Mucosa of gallbladder (tissue), 1 donor: ENCODE measurements at places on chromosomes 5 and 9.

DNA sequence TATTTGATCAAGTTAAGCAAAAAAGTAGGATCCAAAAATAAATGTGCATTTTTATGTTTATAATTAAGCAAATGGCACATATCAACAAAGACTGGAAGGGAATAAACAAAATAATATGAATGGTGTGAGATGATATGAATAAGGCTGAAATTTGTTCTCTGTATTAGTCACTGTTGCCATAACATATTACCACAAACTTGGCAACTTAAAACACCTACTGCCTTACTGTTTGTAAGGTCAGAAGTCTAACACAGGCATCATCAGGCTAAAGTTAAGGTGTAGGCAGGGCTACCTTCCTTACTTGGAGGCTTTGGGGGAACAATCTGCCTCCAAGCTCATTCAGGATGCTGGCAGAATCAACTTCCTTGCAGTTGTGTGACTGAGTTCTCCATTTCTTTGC, 19.3 kb downstream of the PGGT1B start:
- no peak for DNase-seq

DNA sequence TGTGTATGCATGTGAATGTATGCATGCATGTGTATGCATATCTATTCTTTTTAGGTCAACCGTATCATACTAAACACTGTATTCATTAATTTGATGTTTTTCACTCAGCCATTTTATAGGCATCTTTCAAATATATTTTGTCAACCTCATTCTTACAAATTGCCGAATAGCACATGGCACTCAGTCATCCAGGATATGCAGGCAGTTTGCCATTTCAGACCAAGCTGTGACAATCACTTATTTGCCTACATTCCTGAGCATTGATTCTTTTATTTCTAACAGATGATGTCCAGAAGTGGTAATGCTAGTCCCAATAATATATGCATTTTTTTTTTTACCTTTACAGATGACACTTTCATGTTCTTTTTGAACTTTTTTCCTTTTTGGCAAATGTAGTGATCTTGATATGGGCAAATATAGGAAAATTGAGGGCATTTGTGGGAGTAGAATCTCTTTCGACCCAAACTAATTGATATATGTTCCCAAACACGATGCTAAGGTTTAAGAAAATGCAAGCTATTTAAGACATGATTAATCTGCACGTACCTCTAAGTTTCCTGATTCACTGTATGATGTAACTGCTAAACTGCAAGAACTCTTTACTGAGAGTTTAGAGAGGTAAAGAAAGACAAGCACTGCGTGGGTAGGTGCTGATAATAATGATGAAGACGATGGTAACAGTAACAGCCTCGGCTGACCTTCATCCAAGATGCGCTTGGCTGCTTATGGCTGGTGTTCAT, 153.9 kb upstream of the DAP start:
- DNase-seq: no peak

DNA sequence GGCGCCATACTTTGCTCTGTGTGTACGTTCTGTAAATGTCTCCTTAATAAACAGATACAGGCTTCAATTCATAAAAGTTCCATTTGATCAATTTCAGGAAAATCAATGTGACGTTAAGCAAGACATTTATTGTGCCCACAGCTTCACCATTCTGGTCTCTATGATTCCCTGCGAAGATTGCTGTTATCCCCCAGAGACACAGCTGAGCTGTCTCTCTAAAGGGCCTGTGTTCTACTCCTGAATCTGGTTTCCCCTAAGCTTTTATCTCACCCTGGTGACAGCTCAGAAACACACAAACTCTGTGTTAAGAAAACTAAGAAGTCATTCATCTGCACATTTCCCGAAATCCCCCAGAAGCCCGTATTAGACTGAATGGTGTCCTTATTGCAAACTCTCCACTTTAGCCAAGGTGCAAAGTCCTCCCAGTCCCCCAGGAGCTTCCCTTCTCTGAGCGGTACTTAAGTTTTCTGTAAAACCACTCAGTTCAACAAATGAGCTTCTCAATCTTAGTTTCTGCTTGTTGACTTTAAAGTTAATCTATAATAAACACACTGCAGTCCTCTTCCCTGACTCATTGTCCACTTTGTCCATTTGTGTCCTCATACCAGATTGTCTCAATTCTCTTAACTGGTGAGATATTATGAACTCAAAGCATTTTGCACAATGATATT, 1.4 kb upstream of the C5orf15 start:
- DNase-seq: no peak

- DNase-seq: no peak
Observed at GRCh38 chr5:93274291-93274690, 306.7 kb downstream of the NR2F1-AS1 start.

- DNase-seq: no peak
Observed at GRCh38 chr5:979100-979817, 29.3 kb upstream of the NKD2 start.

DNA sequence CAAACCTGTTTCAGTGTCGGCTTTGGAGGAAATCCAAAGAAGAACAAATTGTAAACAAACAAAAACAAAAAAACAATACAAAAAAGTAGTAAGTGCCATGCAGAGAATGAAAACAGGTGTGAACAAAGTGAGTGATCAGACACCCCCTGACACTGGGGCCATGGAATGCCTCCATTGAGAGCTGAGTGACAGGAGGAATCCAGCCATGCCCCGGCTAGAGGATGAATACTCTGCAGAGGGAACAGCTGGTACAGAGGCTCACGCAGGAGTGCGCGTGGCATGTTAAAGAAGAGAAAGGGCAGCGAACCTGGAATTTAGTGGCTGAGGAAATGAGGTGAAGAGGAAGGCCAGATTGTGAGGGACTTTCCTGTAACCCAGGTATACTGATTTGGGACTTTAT, 15.5 kb upstream of the CCNJL start:
- DNase-seq: no peak

GRCh38 chr5:90308787-90309585, 100.6 kb downstream of the CETN3 start:
- no peak for DNase-seq

DNA sequence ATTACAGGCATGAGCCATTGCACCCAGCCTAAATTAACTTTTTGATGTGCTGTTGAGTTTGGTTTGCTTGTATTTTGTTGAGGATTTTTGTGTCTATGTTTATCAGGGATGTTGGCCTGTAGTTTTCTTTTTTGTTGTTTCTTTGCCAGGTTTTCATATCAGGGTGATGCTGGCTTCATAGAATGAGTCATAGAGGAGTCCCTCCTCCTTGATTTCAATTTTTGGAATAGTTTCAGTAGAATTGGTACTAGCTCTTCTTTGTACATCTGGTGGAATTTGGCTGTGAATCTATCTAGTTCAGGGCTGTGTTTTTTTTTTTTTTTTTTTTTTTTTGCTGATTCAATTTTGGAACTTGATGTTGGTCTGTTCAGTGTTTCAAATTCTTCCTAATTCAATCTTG, 1164.3 kb upstream of the DMAC1 start:
- no peak for DNase-seq

- DNase-seq: no peak
Observed at GRCh38 chr5:157343842-157344790, 78.2 kb downstream of the CYFIP2 start.

DNA sequence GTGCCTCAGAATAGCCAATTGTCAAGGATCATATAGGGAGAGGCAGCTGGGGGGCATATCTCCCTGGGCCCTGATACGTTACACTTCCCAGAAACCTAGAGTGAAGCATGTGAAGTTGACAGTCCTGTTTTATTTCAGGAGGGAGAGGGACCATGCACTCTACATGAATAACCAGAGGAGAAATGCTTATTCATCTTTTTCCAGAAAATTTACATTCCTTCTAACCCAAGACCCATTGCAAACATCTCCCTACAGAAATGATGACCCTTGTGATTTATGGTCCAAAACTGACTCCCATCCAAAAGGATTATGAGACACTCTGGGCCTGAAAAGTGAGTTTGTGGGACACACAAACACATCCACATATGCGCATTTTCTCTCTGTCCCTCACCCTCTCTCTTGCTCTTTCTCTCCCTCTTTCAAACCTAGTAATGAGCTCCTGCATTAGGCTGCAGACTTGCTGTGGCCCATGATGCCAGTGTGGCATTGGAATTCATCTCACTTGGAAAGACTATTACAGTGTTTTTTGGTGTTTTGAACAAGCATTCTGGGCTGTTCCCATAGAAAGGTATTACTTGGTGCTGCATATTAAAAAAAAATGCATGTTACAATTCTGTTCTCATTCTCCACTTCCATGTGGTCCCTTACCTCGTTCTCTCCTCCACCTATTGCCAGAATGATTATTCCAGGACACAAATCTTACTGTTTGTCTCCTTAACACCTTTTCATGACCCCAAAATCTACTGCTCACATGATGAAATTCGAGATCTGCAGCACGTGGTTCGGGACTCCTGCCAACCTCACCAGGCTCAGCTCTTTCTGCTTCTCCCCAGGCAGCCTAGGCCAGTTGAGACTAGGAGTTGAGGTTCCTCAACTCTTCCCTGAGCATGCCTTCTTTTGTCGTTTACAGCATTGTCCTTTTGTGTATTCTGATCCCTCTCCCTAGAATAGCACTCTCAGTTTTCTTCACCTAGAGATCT, 451.3 kb upstream of the KLF4 start:
- no peak for DNase-seq

GRCh38 chr5:80106916-80107315, 71.8 kb downstream of the THBS4 start:
- no peak for DNase-seq

- DNase-seq: no peak
Observed at GRCh38 chr9:111803924-111804323, 9.2 kb upstream of the SHOC1 start.

DNA sequence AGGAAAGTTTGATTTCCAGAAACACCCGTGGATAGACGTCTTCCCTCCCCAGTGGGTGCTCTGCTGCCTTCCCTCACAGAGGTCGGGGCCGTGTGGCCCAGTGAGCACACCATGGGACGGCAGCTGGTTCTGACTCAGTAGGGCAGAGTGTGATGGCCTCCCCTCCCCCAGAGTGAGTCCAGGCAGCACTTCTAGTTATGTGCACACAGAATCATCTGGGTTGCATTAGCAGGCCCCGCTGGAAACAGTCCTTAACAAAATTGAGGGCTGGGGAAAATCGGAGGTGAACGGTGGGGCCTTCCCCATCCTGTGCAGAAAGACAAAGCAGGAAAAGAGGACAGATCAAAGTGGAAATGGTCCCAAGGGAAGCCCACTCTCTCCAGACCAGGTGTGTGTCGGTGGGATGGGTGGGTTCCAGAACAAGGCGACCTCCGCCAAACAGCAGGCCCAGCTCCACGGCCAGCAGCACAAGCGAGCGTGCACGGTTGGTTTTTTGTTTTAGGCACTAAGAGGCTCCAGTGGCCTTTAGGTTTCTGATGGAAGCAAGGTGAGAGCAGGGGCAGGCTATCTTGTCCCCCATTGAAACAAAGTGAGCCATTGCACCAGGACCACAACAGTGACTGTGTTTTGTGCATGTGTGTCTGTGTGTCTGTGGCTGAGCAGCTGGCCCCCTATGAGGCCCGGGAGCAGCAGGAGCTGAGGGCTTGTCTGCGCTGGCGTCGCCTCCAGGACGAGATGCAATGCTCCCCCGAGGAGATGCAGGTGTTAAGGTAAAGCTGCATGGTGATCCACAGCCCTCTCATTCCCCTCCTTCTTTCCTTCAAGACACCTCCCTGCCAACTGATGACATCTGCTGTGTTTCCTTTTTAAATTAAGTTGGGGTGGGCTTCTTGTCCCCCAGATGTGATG, 201.5 kb downstream of the AOPEP start:
- DNase-seq: no peak

DNA sequence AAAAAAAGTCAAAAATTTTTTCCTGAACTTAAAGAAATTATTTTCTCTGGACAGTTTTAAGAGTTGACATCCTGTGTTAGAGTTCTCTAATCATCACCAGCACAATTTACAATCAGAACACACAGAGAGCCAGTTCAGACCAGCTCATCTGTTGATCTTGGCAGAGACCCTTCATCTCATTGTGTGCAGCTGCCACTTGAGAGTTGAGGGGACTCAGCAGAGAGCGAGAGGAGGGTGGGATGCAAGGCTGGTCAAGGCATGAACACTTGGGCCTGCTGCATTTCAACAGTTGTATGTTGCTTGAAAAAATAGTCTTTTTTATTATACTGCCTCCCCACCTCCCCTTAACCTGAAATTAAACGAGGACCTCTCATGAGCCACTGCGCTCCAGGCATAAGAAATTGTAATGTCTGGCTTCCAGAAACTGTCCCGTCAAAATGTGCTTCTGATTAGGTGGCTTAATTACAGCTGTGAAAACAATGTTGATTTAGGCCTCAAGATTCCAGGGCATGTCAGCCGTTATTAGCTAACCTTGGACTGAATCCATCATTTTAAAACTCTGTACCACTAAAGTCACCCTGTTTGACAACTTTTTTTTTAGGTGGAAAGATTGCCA, 383.6 kb downstream of the CCDC171 start:
- no peak for DNase-seq

DNA sequence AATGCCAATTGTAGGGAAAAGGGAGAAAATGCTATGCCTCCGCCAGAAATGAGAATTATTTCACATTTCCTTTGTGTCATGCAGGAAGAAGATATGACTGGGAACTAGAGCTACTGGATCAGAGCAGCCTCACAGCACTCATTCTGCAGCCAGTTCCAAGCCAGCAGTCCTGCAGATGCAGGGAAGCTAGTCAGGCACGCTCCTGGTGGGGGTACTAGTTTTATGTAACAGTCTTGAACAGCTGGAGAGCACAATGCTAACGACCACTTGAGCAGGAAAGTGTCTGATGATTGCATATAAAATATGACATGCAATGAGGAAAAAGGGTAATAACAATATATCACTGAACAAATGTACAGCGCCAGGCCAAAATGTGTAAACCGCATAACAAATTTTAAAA, 21.7 kb downstream of the CDH10 start:
- DNase-seq: no peak

- peak; percentile 33 for DNase-seq
Observed at GRCh38 chr9:652914-653313, 188.6 kb upstream of the DMRT1 start.

GRCh38 chr9:133676450-133676849, 40.3 kb downstream of the DBH start:
- no peak for DNase-seq

- DNase-seq: no peak
Observed at GRCh38 chr5:135222171-135222681, 176.8 kb downstream of the MACROH2A1 start.

DNA sequence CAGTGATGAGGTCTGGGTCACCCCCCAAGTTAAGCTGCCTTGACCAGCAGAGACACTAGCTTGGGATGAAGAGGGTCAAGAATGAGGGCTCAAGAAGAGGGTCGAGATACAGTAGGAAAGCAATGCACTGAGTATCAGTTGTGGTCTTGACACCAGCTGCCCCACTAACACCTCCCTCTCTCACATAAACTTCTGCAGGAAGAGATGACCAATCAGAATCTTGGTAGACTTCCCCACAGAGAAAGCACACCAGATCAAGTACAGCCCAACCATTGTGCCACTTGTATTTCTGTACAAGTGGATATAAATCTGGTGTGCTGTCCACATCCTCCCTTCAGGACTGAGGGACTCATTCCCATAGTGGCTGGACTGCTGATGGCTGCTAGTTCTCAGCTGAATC, 101.2 kb upstream of the ELL2 start:
- no peak for DNase-seq

DNA sequence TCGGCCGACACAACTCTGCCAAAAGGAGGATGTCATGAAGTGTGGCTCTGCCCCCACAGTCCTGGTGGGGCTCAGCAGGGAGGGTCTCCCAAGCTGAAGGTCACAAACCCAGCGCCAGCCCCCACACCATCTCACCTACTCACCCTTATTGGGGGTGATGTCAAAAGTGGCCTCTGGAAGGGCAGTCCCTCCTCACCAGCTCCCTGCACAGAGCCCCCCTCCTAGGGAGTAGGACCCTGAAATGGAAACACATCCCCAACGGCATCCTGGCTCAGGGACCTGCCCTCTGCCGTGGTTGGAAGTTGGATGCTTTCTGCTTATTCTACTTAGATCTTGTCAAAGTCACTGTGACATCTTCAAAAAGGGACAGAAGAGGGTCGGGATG, 89.5 kb downstream of the NSUN2 start:
- DNase-seq: no peak
